ENCODE measurements at places on chromosomes 4 and X. TPM values are rescaled to one million over a fixed set of nuclear protein-coding genes. Genes with fewer than 3 reads are reported as not detected.

Gene HSPA4L
- total RNA-seq = 2.9 TPM

Gene GAGE12E
- total RNA-seq = not detected

Gene TLR1
- total RNA-seq = 1.9 TPM

Gene CXCL8
- 6.4 TPM for total RNA-seq

Gene ENPEP
- 2.3 TPM for total RNA-seq

Gene LUZP4
- not detected for total RNA-seq

Gene MAP3K15
- not detected for total RNA-seq

Gene NWD2
- not detected for total RNA-seq

Gene TMSB4X
- total RNA-seq = 5,169 TPM

Gene GAGE12J
- total RNA-seq = not detected

Gene ZNF711
- total RNA-seq = 0.29 TPM

Gene KCTD8
- 0.58 TPM for total RNA-seq

Gene AFF2
- not detected for total RNA-seq

Gene CLCN4
- under 0.01 TPM for total RNA-seq

Gene TRAM1L1
- total RNA-seq = 2.0 TPM

Gene OTUD6A
- not detected for total RNA-seq

Gene FOXR2
- total RNA-seq = not detected

Gene ASB5
- total RNA-seq = not detected

Gene LARP7
- total RNA-seq = 14.1 TPM

Gene HHIP
- 4.4 TPM for total RNA-seq

Gene APOO
- total RNA-seq = 17.3 TPM

Gene ARHGAP6
- 2.5 TPM for total RNA-seq

Gene GIMD1
- total RNA-seq = not detected

Gene FAM114A1
- total RNA-seq = 343 TPM

Gene MTMR8
- total RNA-seq = not detected

Gene SLC9A7
- total RNA-seq = 11.0 TPM

Gene FABP2
- not detected for total RNA-seq

Gene KDR
- total RNA-seq = 0.86 TPM

Gene RAB40AL
- total RNA-seq = not detected

Gene FREM3
- total RNA-seq = not detected

Gene VCX2
- not detected for total RNA-seq

Gene PDGFRA
- total RNA-seq = 63.1 TPM

Gene CHRDL1
- total RNA-seq = 4.3 TPM

Gene PNCK
- total RNA-seq = not detected

Gene VSIG4
- total RNA-seq = not detected

Gene CXCL10
- not detected for total RNA-seq

All from myometrial cell (primary cell).